Natural killer cell treated with Interleukin-12 subunit alpha and Interleukin-12 subunit beta and Interleukin-15 and Interleukin-18, amount 100 ng/mL, for 72 hours (primary cell): ENCODE measurements at places on chromosomes 6 and 20.

DNA sequence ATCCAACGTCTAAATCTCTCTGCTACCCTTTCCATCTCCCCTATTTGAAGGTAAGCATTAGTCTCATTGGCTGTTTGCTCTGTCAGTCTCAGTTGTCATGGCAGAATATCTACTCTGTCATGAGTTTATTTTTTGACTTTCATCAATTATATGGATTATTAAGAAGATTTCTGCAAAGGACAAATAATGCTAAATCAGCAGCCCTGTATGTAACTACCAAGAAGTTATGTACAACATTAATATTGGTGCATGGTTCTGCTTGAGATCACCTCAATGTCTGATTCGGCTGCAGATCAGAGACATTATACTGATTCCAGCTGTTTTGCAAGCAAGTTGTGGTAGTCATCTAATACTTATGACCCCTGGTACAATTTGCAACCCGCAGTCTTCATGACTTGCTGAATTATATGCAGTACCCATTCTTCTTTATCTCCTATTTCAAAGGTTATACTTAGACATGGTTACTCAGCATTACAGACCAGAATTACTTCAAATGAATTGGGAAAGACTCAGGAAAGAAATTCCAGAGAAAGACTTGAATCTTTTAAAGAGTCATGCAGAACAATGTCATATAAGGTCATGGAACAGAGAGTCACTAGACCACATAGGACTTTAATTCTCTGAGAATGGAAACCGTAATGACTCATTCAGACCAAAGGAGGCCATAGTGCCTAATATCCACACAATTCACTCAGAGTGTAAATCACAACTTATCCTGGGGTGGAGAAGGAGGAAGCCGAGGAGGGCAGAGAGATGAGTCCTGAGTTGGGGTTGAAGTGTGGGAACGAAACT, 201.4 kb downstream of the IBTK start:
- H3K27me3 ChIP-seq, result no peaks in the 10 kb centered on the region
- no peaks in the 10 kb centered on the region for H3K36me3 ChIP-seq
- DNase-seq, result no peak
- no peaks in the 10 kb centered on the region for H3K4me1 ChIP-seq

- H3K36me3 ChIP-seq, result no peaks in the 10 kb centered on the region
- no peak for DNase-seq
- no peak overlapping the region for H3K27ac ChIP-seq
Measured at GRCh38 chr6:128511506-128511905, 8.9 kb downstream of the PTPRK start.

- peaks cover 11% of the 10 kb centered on the region for H3K36me3 ChIP-seq
- H3K4me1 ChIP-seq, result peaks cover 4% of the 10 kb centered on the region
- no peak overlapping the region for H3K4me3 ChIP-seq
- H3K27me3 ChIP-seq, result peaks cover 42% of the 10 kb centered on the region
- no peak for DNase-seq
Measured at GRCh38 chr6:104952911-104953399, 4.0 kb upstream of the LIN28B start.

DNA sequence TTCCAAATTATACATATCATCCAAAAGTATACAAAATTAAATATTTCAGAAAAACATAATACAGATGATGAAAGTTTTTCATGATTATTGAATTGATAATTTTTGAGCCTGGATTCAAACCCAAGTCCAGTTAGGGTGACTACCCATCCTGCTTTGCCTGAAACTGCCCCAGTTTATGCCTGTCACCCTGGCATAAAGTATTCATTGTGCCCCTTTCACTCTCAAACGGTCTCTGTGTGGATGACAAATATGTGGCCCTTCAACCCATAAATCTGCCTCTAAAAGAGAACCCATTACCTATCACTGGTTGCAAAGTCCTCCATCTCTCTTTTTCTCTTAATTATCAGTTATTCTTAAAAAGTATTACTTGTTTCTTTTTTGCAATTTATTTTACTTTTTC, 553.7 kb upstream of the JARID2 start:
- no peak overlapping the region for H3K27ac ChIP-seq
- DNase-seq, result no peak
- no peak overlapping the region for H3K4me3 ChIP-seq
- H3K4me1 ChIP-seq, result peaks cover 5% of the 10 kb centered on the region

DNA sequence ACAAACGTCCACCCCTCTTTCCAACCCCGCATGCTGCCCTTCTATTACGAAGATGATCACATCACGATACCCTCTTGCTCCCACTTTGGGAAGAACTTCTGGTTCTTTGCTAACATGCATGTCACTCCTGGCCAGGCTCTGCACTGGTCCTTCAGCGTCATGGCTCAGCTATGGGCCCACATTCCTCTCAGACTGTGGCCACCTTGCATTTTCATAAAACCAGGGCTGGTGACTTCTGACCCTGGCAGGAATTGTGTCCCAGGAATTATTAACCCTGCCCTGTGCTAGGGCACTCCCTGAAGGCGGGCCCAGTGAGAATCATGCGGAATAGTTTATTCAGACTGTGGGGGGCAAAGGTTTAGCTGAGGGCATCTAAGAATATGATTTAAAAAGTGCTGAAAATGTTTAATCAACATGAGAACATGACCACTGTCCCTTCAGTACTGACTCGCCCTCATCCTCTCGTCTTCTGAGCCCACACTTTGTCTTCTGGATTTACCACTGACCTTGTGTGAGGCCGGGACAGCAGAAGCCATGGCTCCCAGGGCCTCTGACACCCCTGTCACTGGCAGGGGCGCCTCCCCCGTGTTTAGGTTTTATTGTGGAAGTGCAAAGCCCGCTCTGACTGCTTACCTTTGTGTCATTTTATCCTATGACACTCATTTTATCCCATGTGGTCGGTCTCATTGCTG, 38.1 kb upstream of the THBS2 start:
- no peak overlapping the region for H3K4me3 ChIP-seq
- no peaks in the 10 kb centered on the region for H3K4me1 ChIP-seq
- no peaks in the 10 kb centered on the region for H3K36me3 ChIP-seq

GRCh38 chr6:9295644-9296043, 860.3 kb upstream of the SLC35B3 start:
- H3K36me3 ChIP-seq, result peaks cover 5% of the 10 kb centered on the region
- DNase-seq, result no peak
- H3K27me3 ChIP-seq, result no peaks in the 10 kb centered on the region
- no peaks in the 10 kb centered on the region for H3K4me1 ChIP-seq

GRCh38 chr6:39296745-39297640, 17.2 kb downstream of the KCNK17 start:
- H3K4me3 ChIP-seq, result no peak overlapping the region
- H3K4me1 ChIP-seq, result no peaks in the 10 kb centered on the region
- peaks cover 29% of the 10 kb centered on the region for H3K27me3 ChIP-seq
- no peak overlapping the region for H3K27ac ChIP-seq

- DNase-seq, result no peak
- no peaks in the 10 kb centered on the region for H3K36me3 ChIP-seq
- peaks cover 37% of the 10 kb centered on the region for H3K27me3 ChIP-seq
- no peak overlapping the region for H3K4me3 ChIP-seq
- H3K27ac ChIP-seq, result no peak overlapping the region
Measured at GRCh38 chr6:148470156-148470555, 127.5 kb downstream of the SASH1 start.

DNA sequence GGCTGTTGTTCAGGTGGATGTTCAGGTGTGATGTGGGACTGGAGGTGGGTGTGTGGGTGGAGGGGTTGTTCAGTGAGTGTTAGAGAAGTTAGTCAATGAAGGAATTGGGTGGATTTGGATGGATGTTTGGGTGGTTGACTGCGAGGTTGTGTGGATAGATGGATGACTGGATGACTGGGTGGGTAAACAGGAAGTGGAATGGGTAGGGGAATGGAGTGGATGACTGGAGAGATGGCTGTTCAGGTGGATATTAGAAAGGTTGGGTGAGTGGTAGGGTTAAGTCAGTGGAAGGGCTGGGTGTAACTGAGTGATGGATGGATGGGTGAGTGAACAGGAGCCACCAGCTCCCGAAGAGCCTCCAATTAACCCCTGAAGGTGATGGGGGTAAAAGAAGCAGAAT, 27.9 kb downstream of the JPH2 start:
- no peak overlapping the region for H3K27ac ChIP-seq
- H3K4me1 ChIP-seq, result no peaks in the 10 kb centered on the region
- H3K36me3 ChIP-seq, result no peaks in the 10 kb centered on the region
